ENCODE measurements at places on chromosomes 5 and 9.

DNA sequence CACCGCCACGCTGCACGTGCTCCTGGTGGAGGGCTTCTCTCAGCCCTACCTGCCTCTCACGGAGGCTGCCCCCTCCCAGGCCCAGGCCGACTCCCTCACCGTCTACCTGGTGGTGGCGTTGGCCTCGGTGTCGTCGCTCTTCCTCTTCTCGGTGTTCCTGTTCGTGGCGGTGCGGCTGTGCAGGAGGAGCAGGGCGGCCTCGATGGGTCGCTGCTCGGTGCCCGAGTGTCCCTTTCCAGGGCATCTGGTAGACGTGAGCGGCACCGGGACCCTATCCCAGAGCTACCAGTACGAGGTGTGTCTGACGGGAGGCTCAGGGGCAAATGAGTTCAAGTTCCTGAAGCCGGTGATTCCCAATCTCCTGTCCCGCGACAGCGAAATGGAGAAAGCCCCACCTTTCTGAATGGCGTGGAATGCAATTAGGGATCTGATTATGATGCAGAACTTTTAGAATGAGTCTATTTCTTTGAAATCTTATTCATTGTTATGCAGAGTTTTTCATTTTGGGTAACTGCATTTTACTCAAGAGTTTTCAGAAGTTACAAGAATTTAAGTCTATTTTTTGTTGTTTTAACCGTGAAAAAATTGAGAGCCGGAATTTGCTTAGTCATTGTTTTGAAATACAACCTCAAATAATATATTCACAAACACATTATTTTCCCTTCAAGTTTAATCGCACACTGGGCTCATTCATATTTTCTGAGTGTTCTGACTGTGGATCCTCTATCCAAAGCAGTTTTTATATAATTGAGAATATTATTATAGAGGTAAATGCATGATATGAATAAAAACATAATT is 8.5 kb upstream of the PCDHB15 start:
- no peak for DNase-seq

GRCh38 chr9:34994900-34995669 is 5.5 kb downstream of the DNAJB5 start:
- DNase-seq = peak; percentile 4

GRCh38 chr5:5139777-5140478 is at the start of gene ADAMTS16:
ADAMTS16 (plus strand) TSS chr5:5140330; CDS start chr5:5140468, 138 bp downstream.
- peak; percentile 7 for DNase-seq

GRCh38 chr5:142944140-142944539 is 174.0 kb downstream of the ARHGAP26 start:
- DNase-seq = no peak

DNA sequence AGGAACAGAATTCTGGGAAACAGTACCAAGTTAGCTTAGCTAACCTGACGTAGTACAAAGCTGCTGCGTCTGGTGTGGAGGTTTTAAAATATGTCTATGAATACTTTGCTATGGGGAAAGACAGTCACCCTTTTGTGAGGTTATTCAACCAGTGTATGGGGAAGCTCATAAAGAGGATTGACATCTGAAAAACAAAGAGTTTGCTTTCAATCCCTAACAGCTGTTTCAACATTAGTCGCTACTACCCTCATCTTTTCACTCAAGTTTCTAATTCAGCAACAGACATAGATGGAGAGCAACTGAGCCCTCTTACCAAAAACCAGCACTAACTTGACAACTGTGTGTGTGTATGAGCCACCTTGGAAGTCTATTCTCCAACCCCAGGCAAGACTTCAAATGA is 7.8 kb upstream of the MSANTD3 start:
- no peak for DNase-seq

DNA sequence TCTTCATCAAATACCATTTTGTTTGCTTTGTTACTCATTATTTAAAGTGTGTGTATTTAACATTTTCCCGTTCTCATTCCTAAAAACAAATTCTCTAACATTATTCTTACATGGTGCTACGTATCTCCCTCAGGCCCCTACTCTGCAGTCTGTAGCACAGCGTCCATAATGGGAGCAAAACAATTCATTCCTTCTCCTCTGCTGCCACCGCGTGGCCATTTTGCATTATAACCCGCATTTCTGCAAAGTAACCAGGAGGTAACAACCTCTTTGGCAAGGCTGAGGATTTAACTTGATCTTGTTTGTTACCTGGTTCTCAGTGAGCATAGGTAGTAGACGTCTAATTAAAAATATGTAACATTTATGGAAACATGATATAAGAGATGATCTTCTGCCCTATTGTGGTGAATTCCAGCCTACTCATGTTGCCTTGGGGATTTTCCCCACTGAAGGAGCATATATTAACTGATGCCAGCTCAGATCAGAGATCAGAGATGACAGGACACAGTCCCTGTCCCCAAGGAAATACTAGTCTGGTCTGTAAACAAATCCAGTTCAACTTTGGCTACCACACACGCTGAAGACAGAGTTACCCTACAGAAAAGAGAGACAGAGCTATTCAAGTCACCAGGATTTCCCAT is 10.5 kb downstream of the OR1K1 start:
- DNase-seq = peak; percentile 77

DNA sequence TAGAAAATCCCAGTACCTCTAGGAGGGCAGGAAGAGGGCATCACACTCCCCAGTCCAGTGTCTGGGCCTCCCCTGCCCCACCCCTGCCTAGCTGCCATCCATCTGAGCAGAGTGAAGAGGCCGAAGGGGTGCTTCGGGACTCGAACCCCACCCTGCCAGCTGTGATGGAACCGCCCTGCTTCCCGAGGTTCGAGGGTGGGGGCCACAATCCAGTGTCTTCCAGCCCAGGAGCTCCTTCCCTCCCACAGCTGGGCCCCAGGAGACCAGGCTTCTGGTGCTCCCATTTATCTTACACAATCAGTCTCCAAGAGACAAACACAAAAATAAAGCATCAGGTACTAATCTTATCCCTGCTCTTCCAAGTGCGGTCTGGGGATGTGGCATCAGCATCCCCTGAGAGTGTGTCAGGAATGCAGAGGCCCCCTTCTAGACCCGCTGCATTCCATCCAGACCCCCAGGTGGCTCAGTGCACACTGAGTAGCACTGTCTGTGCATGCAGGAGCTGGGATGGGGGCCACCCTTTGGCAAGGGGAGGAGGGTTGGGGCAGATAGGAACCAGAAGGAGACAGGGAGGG is 122.8 kb upstream of the TBC1D2 start:
- DNase-seq = no peak

GRCh38 chr9:131271506-131271931 is 4.8 kb downstream of the FAM78A start:
- DNase-seq = no peak

DNA sequence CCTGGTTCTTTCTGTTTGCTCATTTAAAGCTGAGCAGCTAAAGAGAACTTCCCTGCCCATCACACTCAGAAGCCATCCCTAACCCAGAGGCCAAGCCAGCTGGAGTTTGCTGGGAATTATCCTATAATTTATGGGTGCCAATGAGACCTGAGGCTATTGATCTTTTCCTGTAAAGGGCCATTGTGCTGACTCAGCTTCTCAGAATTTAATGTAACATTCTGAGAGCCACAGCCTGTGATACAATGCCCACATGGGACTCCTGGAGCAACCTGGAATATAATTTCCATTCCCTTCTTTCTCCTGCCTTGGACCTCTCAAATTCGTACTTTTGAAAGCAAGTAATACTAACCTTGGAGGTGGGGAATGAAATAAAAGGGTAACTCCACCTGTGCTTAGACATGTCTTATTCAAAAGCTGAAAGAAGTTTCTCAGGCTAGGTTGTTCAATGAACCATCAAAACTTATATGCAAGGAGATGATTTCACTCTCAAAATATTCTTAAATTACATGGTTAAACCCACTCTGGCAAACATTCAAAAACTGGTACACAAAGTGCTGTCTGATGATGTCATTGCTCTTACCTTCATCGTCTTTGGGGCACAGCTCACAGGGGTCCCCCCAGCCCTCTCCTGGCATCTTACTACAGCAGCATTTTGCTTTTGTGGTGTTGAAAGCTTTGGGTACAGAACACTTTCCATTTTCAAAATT is 206.7 kb downstream of the SLC12A2 start:
- DNase-seq = peak; percentile 75

DNA sequence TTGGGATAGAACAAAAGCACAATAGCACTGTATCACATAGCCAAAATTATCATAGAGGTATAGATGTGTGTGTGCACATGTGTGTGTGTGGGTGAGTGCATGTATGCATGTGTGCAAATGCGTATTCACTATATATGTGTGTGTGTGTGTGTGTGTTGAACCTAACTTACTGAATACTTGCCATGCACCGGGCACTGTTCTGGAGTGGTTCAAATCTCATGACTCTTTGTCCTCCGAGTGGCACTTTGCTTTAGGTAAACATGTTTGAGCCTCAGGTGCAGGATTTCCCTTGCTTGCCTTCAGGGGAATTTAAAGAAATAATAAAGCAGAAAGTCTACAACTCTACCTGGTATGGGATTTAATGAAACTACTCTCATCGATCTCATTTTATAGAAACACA is 183.5 kb upstream of the GDNF start:
- no peak for DNase-seq

- no peak for DNase-seq
These were observed 16.2 kb downstream of the PHF2 start for GRCh38 chr9:93592643-93593021.

GRCh38 chr5:82698026-82698425 is 379.2 kb downstream of the TMEM167A start:
- DNase-seq = no peak

GRCh38 chr9:81906671-81907070 is 21.6 kb upstream of the SPATA31D4 start:
- DNase-seq = no peak

DNA sequence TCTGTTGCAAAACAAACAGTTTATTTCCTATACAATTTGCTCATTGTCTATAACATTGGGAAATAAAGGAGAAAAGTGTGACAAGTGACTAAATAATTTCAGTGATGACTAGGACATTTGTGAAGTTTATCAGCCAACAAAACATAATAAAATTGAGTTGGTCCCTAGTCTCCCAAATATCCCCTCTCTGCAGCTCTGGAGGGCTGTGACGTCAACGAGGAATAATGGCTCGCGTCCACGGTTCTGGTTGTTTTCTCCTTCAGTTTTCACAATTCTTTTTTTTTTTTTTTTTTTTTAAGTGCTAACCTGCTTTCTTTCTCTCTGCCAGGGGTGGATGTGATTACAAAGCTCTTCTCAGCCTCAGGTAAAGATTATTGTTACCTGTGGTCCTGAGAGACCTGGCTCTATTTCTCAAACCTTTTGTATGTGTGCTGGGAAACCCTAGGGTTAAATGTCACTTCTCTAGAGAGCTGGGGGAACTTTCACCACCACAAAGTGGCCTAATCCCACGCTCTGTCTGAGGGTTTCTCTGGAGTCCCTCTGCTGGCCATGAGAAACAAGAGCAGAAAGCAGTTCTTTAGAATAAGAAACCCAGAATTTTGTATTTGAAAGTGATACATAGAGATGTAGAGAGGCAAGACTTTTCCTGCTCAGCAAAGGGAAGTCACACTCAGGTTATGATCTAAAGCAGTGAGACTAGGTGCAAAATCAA is 36.2 kb upstream of the ANKRD55 start:
- DNase-seq = peak; percentile 61

DNA sequence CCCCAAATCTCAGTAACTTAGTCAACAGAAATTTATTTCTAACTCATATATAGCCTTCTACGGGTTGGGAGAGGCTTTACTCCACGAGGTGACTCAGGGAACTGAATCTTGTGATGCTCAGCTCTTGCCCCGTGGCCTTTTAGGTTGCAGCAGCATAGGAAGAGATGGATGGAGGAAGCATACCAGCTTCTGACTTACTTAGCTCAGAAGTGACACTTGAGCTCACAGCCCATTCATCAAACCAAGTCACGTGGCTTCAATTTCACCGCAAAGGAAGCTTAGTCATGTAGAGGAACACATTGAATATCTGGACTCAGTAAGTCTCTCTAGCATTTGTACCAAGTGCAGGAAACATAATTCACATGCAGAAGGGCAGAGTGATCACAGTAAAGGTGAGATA is 124.1 kb upstream of the KCNN2 start:
- peak; percentile 45 for DNase-seq

DNA sequence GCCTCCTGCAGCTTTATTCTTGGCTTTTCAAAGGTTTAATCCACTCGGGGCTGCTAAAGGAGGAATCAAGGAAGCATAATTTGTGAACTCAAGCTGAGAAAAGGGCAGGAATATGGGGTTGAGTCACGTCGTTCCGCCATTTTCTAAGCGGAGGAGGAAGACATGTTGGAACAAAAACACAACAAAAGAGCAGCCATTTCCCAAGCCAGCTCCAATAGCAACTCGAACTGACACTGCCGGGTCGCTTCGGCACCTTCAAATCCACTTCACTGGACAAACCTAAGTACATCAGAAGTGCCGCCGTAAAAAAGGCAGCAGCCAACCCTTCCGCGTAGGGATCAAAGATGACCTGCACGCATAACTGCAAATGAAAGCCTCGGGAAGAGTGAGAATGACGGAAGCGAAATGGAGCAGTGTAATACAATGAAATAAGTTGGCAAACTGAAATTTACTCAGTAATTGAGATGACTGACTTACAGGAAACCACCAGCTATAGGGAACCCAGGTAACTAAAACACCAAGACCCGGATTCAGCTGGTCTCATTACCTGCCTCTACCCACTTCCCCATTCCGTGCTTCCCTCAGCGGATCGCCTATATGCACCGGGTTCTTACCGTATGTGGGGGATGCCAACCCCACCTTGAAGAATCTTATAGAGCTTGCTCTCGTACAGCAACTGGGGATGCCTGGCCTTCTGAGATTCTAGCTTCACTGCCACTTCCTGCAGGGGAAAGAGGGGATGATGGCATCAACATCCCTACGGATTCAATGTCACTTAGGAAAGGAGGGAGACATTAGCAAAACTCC is 1.6 kb downstream of the CSNK1A1 start:
- peak; percentile 71 for DNase-seq

DNA sequence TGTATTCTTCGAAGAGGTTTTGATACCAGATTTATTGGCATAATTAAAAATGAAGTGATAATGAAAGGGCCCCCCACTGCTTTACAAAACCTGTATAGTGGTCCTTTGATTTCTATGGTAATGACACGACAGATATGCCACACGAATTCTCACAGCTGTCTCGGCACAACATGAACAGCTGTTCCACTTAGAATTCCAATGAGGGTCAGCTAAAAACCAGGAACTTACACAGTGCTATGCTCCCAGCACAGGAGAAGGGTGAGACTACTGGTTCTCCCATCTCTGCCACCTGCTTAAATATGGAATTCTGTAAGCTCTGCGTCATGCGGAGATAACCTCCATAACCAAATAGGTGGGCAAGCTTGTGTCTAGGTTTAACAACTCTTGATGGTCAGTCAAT is 183.0 kb upstream of the EFNA5 start:
- DNase-seq = no peak

GRCh38 chr5:86979811-86980411 is 287.8 kb upstream of the RASA1 start:
- DNase-seq = peak; percentile 76

- DNase-seq = no peak
These were observed 521.4 kb downstream of the PRR16 start for GRCh38 chr5:120985526-120985925.

GRCh38 chr5:148735301-148735835 is 81.0 kb upstream of the HTR4 start:
- DNase-seq = peak; percentile 8

- DNase-seq = no peak
These were observed 237.4 kb downstream of the GOLPH3 start for GRCh38 chr5:31936683-31937082.
